Activated T-cell treated with anti-CD3 and anti-CD28 coated beads for 48 hours (primary cell): ENCODE measurements at places on chromosomes 2 and 18.

GRCh38 chr2:73908689-73909652 is 16.2 kb downstream of the ACTG2 start:
- no peak for DNase-seq

- no peak for DNase-seq
Measured at GRCh38 chr2:126638746-126639145, 17.2 kb upstream of the GYPC start.

DNA sequence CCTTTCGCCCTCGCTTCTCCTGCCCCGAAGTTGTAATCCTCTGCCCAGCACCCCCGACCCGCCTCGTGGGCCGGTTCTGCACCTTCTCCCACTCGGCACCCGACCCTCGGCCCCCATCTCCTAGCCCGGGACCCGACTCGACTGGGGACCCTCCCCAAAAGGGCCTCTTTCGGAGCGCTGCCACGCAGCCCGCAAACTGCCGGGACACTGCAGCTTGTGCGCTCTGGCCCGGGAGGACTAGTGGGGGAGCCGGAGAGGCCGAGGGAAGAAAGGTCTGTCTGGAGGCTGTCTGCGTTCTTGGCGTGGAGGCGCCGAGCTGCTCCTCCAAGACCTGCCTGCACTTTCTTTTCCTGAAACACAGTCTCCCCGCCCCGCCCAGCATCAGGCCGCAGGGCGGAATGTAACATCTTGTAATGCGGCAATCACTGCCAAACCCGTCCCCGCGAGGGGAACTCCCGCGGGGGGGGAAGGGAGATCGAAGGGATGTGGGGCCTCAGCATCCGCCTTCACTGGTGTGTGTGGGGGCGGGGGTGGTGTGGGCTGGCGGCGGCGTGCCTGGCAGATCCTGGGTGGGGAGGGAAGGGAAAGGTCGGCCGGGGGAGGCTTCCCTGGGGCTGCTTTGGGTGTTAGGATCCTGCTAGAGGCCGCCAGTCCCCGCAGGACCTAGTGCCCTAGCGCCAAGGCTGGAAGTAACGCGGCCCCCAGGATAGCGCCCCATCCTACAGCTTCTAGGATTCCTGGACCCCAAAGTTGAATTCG is 7.4 kb downstream of the DLX2 start:
- no peak for DNase-seq

- DNase-seq, result no peak
Measured at GRCh38 chr2:120733238-120733932, 2.3 kb upstream of the GLI2 start.

DNA sequence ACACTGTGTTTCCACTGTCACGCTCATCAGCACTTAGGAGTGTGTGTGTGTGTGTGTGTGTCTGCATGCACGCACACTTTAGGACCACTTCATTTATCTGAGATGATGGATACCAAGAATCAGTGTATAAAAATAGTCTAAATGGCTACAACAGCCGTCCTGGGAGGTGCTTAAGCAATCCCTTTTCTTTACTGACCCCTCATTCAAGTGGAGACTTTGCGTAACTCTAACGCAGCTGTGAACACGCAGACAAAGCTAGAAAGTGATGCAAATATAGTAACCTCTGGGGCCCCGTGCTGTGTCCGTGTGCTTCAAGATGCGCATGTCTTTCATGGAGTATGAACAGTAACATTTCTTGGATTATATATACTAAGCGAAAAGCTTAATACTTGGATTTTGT is 40.4 kb upstream of the RBM44 start:
- DNase-seq, result no peak

- DNase-seq, result no peak
Measured at GRCh38 chr2:64019975-64020528, 824 bp upstream of the VPS54 start.

- DNase-seq, result no peak
Measured at GRCh38 chr2:213490087-213490486, 205.8 kb downstream of the SPAG16 start.

GRCh38 chr2:239666855-239667376 is 266.1 kb upstream of the HDAC4 start:
- no peak for DNase-seq

GRCh38 chr18:57906852-57907251 is 103.7 kb upstream of the ATP8B1 start:
- no peak for DNase-seq

DNA sequence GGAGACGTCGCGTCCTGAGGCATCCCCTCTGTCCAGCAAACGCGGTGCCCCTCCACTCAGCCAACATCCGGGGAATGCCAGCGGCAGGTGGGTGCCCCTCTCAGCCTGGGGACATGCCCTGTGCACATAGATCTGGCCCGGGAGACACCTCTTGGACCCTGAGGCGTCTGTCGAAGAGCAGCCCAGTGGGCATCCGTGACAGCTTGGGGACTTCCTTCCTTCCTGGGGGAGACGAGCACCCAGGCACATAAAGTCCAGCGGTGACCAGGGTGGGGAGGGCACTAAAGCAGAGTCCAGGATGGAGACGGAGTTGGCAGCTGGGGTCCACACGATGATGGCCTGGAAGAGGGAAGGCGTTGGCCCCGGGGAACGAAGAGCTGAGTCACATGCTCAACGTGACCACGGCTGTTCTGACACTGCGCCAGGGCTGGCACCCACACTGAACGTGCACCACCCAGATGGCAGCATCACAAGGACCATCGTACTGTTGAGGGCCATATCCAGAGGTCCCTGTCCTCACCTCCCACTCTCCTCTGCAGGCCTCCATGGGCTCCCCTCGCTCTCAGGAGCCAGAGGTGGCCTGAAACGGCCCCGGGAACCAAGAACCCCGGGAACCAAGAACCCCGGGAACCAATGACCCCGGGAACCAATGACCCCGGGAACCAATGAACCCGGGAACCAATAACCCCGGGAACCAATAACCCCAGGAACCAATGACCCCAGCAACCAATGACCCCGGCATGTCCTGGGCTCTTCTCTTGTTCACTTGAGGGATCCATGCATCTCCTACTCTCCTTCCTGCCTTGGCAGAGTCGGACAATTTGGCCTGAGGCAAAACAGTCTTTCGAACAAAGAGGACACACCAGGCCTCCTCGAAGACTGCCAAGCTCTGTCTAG is 22.6 kb downstream of the HDAC4 start:
- DNase-seq, result no peak

DNA sequence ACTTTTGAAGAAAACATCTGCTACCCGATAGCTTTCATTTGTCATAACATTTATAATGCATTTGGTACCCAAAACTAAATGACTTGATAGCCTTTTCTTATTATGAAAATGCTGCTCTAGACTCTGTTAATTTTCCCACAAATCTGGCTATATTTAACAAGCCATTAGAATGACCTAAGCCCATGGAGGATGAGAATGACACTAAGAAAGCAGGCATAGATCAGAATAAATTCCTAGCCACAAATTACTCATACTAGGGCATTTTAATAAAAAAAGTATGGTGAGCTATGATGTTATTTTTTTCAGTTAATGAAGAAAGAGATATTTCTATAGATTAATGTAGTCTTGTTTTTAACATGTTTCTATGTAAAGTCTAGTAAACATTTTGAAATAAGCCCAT is 1728.3 kb downstream of the SUCLG1 start:
- DNase-seq, result no peak

GRCh38 chr2:60247471-60247870 is 306.0 kb downstream of the BCL11A start:
- no peak for DNase-seq

DNA sequence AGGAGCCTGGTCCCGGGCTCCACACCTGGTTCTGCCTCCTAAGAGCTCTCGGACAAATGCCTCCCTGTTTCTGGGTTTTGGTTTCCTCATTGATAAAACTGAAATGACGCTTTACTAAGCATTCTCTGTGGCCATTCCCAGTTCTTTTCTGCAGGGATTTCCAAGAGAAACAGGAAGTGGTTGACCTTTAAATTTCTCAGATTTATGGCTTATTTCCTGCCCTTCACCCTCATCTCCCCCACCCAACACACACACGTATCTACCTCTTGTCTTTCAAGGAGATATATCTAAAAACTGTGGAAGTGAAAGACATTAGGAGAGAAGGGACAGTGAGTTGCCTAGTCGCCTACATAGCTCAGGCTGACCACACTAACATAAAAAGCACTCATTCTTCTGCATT is 53.0 kb downstream of the PIEZO2 start:
- DNase-seq, result no peak

DNA sequence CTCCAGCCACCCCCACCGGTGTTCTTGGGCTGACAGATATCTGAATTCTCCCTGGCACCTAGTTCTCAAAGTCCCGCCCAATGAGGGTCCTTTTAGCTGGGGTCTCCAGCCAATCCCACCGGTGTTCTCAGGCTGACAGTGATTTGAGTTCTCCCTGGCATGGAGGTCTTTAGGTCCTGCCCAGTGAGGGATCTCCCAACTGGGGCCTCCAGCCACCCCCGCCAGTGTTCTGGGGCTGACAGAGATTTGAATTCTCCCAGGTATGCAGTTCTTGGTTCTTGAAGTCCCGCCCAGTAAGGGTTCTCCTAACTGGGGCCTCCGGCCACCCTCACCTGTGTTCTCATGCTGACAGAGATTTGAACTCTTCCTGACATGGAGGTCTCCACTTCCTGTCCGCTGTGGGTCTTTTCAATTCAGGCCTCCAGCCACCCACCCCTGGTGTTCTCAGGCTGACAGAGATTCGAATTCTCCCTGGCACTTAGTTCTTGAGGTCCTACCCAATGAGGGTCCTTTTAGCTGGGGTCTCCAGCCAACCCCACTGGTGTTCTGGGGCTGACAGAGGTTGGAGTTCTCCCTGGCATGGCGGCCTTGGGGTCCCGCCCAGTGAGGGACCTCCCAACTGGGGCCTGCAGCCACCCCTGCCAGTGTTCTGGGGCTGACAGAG is 154.6 kb downstream of the ANKRD36 start:
- DNase-seq, result no peak

- no peak for DNase-seq
Measured at GRCh38 chr2:152198499-152198898, 22.9 kb upstream of the STAM2 start.

DNA sequence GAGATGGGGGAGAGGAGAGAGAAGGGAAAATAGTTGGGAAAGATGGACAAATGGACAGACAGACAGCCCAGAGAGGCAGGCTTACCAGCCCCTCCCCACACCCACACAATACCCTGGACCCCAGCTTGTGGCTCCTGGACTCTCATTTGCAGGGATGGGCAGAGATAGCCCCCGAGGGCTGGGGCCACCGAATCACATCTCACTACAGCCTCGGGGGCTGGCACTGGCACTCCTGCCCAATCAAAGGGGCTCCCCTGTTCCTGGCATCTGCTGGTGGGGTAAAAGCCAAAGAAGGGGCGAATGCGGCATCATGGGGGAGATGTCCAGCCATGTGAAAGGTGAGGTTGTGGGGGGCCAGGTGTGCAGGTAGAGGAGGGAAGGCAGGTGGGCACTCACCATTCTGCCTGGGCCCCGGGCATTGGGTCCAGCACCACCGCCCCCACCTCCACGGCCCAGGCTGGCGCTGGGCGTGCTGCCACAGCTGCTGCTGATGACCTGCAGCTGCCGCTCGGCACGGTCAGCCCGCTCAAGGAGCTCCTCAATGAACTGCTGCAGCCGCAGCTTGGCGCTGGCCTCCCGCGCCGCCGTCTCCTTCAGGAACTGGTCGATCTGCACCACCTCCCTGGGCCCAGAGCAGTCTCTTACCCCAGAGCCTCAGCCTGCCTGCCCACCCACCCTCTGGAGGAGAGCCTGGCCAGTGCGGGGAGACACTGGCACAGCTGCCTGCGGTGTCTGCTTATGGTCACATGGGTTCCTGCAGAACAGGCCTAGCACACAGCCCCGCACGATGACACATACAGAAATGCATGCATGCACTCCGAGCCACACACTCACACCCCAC is 18.0 kb downstream of the FBXO41 start:
- DNase-seq, result no peak
